NCI-H446 treated with DMSO at 0.1 percent for 48 hours (cell line): ENCODE measurements at places on chromosomes 6 and 20.
A peak's percentile ranks its signal among the peaks of the same experiment; 100 is the strongest.

DNA sequence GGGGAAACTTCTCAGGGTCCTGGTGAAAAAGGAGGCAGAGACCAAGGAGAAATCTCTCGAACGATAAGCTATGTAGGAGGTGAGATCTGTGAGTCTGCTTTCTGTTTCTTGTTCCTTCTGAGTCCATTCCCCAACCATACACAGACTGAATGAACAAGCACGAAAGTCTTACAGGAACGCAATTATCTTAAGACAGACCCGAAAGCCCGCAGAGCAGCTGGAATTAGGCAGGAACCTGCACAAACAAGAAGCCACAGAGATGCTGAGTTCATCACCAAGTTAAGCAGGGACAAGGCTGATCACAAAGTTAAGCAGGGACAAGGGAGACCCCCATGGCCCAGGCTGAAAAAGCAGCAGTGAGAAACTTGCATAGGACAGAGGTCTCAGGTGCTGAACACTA is 21.4 kb upstream of the NELFCD start:
- DNase-seq: no peak

GRCh38 chr20:61436667-61437279 is 184.7 kb downstream of the CDH4 start:
- DNase-seq: no peak

DNA sequence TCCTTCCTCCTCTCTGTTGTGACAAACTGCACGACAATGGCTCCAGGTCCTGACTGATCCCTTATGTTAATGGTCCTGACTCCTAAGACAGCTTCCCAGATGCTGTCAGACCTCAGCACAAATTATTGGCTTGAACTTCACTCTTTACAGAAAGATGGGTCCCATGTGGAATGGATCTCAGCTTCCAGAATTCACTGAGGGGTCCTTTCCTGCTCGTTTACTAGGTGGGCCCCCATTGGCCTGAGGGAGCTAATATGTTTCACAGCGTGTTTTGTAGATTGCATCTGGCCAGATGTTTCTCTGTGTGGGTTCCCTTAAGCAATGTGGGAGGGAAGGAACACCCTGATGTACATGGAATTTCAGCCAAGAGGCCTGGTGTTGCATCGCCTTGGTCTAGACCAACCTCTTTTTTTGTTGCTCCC is 826.6 kb downstream of the MAFB start:
- no peak for DNase-seq

DNA sequence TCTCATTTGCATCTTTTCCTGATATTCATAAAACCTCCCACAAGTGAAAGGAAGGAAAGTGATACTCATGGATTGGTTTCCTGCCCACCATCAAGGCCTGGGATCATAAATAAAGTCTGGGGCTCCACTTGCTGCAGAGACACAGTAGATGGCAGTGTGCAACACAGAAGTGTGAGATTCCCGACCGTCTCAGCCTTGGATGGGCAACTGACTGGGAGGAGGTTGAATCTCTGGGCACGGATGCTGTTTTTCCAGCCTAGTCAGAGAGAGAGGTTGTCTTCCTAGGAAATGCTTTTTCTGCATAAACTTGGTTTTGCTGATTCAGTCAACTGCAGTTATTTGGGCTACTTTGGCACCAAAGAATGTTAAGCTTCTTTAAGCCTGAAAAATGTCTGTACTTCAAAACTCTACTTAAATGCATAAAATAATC is 9.9 kb upstream of the RFPL4B start:
- peak; percentile 53 for DNase-seq

- DNase-seq: no peak
Observed at GRCh38 chr6:6905961-6906518, 201.7 kb upstream of the RREB1 start.

DNA sequence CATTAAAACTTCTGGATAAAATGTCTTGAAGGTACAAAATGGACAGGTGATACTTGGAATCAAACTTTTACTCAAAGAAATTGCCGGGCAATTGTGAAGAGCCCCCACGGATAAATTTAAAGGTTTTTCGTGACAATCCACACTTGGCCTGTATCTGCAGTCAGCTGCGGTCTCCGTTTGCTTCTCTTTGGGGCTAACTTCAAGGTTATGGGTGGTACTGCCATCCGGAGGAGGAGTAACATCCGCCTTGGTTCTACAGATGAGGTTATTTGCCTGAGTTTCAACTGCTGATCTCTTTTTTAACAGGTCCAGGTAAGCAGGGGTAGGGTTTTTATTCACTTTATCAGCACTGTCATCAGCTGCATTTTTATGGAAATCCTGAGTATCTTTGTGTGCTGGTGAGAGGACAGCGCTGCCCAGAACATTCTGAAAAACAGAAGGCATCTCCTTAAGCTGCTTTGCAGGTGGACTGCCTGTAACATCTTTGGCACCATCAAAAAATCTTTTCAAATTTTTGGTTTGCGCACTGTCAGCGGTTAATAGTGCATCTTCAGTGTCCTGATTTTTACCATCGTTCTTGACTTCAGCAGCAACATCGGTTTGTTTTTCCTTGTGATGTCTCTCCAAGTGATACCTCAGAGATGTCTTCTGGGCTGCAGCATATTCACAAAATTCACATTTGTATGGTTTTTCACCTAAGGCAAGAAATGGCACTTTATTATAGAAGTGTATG is 16.9 kb downstream of the ZNF217 start:
- DNase-seq: no peak

- no peak for DNase-seq
Observed at GRCh38 chr6:32973144-32974015, 5.0 kb downstream of the BRD2 start.

GRCh38 chr6:167119670-167120582 is 3.0 kb upstream of the CCR6 start:
- DNase-seq: no peak

DNA sequence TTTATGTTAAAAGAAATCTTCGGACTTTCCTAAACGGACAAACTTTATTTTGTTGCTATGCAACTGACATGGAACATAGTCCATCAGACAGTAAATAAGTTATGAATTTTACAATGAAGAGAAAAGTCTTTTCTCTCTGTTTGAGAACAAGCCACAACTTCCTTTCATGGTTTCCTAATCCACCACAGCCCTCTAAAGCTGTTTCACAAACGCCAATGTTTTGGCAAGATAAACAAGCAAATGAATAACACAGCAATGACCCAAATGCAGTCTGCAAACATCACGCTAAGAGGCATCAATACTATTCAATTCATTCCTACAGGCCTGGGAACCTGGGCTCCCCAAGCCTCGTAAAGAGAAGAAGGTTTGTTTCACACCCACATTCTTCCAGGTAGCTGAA is 60.4 kb downstream of the HAO1 start:
- no peak for DNase-seq

GRCh38 chr6:52305948-52306767 is 21.6 kb upstream of the MCM3 start:
- no peak for DNase-seq

DNA sequence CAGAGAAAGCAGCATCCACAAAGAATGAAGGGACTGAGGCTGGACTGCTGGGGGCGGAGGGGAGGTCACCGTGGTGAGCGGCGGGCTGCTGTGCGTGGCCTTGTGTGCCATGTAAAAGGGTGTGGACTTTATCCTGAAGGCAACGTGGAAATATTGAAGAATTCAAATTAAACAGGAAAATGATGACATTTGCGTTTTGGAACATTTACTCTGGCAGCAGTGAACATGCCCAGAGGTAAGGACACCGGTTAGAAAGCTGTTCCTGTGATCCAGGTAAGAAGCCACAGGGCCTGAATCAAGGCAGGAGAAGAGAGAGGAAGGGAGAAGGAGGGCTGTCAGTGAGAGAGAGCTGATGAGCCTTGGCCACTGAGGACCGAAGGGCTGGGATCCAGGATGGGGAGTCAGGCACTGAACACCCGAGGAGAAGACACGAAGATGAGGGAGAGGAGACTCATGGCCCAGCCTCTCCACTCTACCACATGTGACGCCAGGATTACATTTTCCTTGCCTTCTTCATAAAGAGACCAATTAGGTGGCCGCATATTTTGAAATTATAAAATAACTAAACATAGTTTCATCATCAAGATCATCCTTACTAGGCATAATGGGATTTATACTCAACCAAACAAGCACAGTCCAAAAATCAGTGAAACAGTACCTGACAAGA is 58.4 kb downstream of the TRAM2 start:
- DNase-seq: no peak

DNA sequence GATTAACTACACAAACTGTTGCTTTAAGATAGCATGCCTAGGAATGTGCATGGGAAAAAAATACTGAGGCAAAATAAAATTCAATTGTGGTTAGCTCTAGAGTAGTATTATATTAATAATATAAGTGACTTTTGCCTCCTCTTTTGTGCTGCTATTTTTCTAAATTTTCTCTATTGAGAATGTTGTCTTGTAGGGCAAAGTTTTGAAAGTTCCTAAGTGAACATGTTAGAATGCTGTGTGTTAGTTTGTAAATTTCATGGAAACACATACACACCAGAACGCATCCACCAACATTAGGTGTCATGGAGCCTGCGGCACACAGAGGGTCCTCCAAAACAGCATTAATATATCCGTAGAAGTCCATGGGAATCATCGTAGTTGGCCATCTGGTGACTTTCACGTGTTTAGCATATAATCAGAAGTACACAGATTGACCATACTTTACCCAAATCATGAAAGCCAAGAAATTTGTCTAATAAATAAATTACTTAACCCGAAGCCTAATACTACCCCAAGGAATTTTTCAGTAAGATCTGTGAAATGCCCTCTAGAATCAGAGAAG is 25.6 kb downstream of the ARHGAP18 start:
- DNase-seq: no peak

DNA sequence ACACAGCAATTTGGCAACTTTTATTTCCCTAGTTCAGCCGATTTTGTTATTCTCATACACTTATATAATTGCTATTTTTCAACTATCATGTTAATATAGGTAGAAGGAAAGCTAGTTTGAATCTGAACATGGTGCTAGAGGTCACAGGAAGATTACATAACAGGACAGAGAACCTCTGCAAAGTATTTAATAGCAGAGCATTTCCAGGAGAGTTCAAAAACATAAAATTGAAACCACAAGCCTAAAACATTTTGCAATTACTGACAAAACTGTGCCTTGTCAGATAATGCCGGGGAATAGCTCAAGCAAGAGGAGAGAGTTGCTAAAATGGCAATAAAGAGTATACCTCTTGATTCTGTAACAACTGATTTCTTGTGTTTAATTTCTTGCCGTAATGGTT is 70.8 kb downstream of the TFAP2B start:
- DNase-seq: no peak

- DNase-seq: no peak
Observed at GRCh38 chr20:9036593-9036992, 32.3 kb upstream of the PLCB4 start.

DNA sequence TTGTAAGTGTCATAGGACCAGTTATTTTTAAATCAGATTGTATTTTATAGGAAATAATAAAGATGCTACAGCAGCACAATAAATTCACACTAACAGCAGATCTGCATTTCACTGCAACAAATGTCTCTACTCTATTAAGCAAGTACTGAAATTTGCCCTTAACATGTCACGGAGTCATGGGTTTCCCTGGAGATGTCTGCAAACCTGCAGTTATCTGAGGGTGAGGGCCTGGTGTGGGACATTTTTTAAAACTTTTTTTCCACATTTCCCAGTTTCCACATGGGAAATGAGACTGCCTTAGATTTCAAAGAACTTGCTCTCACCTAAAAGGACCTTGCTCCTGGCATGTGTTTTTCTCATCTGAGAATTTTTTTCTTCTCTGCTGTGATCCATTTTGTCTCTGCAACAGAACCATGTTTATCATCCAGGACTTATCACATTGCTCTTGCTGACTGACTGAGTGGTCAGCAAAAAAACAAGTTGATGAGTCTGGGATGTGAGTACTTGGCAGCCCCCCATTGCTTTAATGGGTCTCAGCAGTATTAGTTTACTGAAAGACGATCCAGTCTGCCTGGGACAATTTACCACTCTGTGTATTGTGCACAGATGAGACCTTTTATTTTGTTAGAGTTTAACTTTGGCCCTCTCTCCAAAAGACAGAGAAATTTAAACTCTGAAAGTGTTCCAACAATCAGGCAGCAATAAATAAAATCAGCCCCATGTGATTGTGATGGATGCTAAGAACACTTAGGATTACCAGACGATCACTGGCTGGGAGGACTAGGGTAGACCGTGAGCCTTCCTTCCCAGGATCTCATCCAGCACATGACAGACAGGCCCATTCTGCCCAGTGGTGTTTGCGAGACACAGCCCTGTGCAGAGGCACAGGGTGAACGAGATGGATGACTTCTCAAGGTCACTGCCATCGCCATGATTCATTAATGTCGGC is 268.8 kb downstream of the BTBD9 start:
- no peak for DNase-seq

GRCh38 chr6:105797983-105798453 is 288.1 kb upstream of the PRDM1 start:
- DNase-seq: no peak

DNA sequence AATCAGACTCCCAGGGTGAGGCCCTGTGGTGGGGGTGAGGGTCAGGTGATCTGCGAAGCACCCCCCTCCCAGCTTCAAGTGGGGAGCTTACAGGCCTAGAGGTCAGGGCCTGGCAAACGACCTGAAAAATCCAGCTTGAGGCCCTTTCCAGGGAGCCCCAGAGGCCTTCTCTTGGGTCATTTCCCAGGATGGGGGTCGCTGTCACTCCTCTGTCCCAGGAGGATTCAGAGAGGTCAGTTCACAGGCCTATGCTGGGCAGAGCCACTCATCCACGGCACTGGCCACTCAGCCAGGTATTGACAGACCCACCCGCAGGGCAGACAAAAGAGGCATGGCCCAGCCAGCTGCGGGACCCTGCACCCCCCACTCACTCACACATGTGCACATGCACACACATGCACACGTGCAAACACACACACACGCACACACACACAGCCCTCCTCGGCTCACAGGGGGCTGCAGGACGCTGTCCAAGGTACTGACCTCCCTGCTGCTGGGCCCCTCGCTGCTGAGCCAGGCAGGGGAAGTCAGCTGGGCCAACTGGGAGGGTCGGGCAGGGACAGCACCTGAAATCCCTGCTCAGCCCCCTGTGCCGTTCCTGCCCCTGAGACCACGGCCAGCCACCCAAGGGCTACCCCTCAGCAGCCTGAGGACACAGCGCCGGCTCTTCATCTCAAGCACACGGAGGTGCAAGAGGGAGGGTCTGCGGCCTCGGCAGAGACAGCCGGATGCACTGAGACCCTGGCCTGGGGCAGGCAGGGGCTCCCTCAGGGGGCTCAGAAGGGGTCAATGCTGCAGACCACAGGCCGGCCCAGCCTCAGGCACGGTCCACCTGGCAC is 113.8 kb downstream of the TAF4 start:
- no peak for DNase-seq

- DNase-seq: peak; percentile 37
Observed at GRCh38 chr20:40630713-40631112, 58.3 kb downstream of the MAFB start.
